PC-3 (cell line): ENCODE measurements at places on chromosomes 12 and 14.

GRCh38 chr12:107537464-107538119 lies 148.0 kb upstream of the PWP1 start:
- no peak for DNase-seq

DNA sequence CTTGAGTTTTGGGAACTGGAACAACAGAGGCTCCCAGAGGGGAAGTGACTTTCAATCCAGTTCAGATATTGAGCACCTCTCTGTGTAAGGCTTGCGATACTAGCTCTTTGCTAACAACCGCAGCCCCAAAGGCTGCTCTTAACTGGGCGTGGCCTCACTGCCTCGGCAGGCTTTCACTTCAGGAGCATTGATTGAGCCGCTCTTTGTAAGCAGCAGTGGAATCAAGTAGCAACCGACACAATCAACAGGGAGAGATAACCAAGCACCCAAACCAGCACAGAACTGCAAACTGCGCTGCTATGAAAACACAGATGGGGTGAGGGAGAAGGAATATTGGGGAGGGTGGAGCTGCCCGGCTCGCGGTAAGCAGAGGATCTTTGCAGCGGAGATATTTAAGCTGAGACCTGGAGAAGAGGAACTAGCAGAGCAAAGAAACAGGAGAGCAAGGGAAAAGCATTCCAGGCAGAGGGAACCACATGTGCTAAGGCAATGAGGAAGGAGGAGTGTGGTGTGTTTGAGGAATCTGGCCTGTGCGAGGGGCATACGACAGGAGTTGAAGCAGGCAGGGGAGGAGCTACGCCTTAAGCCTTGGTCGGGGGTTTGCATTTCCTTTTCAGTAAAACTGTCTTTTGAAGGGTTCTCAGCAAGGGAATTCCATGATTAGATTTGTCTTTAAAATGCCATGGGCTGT lies 17.3 kb upstream of the YY1 start:
- DNase-seq, result peak; percentile 55

DNA sequence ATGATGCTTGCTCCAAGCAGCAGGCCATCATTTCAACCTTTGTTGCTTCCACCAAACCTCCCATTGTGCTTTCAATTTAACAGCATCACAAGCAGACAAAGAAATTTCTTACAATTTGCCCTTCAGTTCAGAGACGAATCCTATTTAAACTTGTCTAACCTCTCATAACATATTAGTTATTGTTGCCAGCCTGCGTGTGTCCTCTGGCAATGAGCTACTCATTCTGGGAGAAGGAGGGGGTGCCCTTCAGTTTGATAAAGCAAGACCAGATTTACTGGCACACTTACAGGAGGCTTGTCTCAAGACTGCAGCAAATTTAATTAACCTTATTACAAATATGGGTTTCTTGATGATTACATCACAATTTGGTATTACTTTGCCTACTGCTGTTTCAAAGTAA lies 203.6 kb upstream of the SOX5 start:
- no peak for DNase-seq

DNA sequence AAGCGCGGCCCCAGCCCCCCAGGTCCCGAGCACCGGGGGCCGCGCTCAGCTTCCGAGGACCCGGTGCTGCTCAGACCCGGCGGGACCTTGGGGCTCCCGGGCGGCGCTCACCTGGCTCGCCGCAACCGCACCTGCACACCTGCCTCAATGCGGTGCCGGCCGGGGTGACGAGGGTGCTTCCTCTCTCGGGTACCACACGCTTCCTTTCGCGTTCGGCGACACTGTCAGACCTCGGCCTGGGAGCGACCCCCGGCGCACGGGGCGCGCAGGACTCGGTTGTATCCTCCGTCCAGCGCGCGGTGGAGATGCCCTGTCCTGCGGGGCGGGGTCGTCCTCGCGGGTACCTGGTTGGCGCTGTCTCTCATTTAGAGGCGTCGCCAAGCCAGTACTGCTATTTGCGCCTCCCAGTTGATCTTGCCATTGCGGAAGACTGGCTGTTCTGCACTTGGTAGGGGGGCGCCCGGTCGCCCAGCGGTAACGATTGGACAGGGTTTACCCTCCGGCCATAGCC lies 718 bp downstream of the PACS2 start:
- DNase-seq, result peak; percentile 56

GRCh38 chr12:51471111-51471864 lies 46.7 kb downstream of the SLC4A8 start:
- DNase-seq, result no peak

GRCh38 chr12:5230156-5230555 lies 186.5 kb downstream of the KCNA5 start:
- DNase-seq, result no peak

DNA sequence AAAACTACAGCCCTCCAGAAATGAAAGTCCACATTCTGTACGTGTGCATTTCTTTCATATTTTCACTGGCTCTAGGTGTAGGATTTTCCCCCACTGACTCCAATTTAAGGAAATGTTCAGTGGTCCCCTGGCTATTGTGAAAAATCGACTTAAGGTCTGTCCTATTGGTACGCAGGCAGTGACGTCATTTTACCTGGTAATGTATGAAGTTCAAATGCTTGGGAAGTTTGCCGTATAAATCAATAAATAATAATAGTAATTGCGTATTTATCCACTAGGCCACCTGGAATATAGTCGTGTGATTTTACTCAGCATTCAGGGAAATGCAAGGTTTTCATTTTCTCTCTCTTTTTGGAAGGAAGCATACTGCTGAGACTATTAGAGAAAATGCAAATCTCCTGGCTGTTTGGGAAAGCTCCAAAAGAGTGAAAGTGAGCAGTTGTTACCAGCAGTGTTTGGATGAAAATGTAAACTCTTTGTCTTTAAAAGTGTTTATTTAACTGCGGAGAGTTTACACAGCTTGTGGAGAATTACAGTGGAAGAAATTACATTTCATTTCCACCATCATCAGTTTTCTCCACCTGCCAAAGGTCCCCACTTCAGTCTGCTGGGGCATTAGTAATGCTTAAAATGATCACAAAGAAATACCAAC lies 107.0 kb downstream of the EXOC5 start:
- no peak for DNase-seq

DNA sequence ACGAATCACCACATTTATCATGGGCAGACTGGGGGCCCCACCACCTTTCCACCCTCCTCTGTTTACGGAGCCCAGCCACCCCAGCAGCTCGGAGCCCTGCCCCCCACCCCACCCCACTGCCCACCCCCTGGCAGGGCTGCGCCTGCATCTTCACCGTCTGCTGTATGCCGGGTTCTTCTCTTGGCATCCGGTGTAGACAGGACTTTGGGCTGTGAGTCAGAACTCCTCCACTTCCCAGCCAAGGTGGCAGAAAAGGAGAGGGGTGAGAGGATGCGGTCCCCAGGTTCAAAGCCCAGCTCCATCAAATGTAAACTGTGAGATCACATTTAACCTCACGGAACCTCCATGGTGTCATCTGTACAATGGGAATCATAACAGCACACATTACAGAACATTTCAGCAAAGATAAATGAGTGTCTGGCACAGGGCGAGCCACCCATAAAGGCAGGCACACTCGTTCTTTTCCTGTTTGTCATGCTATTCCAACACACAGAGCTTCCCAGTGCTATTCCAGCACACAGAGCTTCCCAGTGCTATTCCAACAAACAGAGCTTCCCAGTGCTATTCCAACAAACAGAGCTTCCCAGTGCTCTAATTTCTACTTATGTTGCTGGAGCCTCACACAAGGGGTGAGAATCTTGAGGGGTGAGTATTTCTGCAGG lies 292.7 kb upstream of the RTL1 start:
- no peak for DNase-seq

DNA sequence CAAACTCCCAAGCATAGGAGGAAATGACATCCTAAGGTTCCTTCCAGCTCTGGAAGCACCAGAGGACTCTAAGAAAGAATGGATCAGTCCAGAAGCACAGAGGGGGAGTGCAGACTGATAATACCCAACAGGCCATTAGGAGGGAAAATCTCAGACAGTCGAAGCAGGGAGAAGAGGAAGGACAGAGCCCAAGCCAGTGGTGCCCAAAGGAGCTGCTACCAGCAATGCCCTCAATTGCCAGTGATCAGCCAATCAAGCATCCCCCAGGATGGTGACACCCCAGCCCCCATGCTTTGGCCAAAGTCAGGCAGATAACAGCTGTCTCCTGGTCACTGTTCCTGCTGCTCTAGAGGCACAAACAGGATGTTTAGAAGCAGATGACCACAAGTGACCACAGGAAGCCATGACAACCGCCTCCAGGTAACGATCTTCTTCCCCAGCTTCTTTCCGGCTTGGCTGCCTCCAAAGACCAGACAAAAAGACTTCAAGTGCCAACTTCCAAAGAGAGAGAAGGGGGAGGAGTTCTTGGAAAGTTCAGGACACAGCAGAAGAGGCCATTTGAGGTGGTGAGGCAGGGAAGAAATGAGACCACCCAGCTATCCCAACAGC lies 16.2 kb downstream of the PXN start:
- no peak for DNase-seq

GRCh38 chr12:104750061-104750460 lies 208.0 kb downstream of the SLC41A2 start:
- DNase-seq, result no peak

GRCh38 chr14:60648934-60649874 lies at the start of gene SIX1:
SIX1 (minus strand) TSS chr14:60649477; CDS start chr14:60649189, 288 bp downstream.
- peak; percentile 97 for DNase-seq
